ENCODE measurements at places on chromosomes 3 and 15. TPM values are rescaled to one million over a fixed set of nuclear protein-coding genes. Genes with fewer than 3 reads are reported as not detected.

- no peaks in the 10 kb centered on the region for H3K27me3 ChIP-seq
- H3K4me3 ChIP-seq: no peak overlapping the region
- no peaks in the 10 kb centered on the region for H3K36me3 ChIP-seq
These were observed 964.7 kb downstream of the ROBO2 start for GRCh38 chr3:78004571-78004970.

DNA sequence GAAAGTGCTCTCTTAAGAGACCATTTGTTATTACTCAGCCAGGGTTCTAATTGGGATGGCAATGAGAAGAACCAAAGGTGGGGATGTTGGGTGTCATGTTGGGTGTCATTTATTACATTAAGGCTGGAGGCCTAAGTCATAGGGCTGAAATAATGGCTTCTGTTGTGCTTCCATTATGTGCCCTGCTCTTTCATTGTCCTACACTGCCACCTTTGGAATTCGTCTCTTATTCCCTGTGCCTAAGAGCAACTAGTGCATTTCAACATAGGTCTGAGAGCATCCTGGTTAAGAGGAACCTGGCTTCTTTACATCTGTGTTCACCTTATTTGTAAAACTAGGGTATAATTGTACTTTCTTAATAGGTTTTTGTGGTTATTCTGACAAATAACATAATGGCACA lies 32.2 kb downstream of the RIOX2 start:
- peaks cover 18% of the 10 kb centered on the region for H3K36me3 ChIP-seq
- H3K4me3 ChIP-seq: no peak overlapping the region
- no peak for DNase-seq
- H3K27ac ChIP-seq: no peak overlapping the region
- no peaks in the 10 kb centered on the region for H3K27me3 ChIP-seq

The ACKR4 gene
- total RNA-seq: 0.10 TPM

The AHSG gene
- total RNA-seq: 1.2 TPM

DNA sequence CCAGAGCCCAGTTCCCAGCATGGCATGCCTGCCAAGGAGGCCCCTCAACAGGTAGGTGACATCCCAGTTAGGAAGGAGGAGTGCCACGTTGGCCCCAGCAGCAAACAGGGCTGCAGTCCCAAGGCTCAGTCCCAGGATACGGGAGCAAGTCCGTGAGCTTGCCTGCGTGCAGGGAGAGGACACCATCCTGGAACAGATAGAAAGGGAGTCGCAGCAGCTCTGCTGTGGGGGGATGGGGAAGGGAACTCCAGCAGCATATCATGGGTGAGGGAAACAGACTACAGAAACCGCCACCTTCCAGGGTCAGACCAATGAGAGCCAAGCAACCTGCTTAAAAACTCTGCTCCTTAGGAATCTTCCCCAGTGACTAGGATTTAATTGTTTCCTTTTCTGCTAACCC lies 9.4 kb upstream of the DYNLT2B start:
- no peaks in the 10 kb centered on the region for H3K36me3 ChIP-seq
- no peak overlapping the region for H3K4me3 ChIP-seq
- DNase-seq: no peak
- H3K4me1 ChIP-seq: no peaks in the 10 kb centered on the region
- H3K27me3 ChIP-seq: no peaks in the 10 kb centered on the region
- no peak overlapping the region for H3K27ac ChIP-seq

DNA sequence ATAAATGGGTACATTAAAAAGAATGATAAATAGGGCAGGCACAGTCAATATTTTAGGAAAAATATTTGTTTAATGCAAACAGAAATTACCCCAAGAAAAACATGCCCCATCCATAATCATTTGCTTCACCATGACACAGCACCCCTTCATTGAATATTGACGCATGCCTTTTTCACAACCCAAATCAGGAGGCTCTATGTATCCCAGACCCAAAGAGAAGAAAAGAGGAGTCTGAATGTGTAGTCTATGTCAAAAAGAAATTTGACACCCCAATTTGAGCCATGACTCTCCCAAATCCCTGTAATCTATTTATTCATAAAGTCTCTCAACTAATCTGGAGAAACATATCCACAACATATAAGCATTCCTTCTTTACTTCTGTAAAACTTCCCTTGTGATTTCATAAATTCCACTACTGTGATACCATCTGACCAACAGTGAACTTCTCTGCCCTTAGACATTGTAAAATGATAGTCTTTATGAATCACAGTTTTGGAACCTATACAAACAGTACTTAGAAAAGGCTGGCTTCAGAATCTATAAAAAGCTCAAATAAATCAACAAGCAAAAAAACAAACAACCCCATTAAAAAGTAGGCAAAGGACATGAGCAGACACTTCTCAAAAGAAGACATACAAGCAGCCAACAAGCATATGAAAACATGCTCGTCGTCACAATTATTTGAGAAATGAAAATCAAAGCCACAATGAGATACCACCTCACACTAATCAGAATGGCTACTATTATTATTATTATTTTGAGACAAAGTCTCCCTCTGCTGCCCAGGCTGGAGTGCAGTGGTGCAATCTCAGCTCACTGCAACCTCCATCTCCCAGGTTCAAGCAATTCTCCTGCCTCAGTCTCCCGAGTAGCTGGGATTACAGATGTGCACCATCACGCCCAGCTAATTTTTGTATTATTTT lies 53.4 kb upstream of the XRN1 start:
- H3K27ac ChIP-seq: no peak overlapping the region
- H3K27me3 ChIP-seq: no peaks in the 10 kb centered on the region
- no peak for DNase-seq
- no peaks in the 10 kb centered on the region for H3K4me1 ChIP-seq

DNA sequence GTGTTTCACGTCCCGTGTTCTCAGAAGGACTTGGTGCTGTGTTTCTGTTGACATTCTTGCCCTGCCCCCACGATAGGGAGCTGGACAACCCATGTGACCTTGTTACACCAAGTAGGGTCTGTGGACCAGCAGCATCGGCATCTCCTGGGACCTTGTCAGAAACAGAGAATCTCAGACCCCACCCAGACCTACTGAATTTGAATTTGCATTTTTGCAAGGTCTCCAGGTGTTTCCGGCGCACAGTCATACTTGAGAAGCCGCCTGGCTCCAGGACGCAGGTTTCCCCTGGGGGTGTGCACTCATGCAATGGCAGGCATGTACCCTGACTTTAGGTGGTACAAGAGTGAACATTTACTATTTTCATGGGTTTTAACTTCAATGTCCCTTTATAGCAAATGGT lies 117.9 kb downstream of the TLE3 start:
- peak; percentile 79 for DNase-seq
- no peaks in the 10 kb centered on the region for H3K27me3 ChIP-seq
- peaks cover 38% of the 10 kb centered on the region for H3K4me1 ChIP-seq
- H3K4me3 ChIP-seq: no peak overlapping the region
- H3K27ac ChIP-seq: peak overlapping the region; percentile 71

DNA sequence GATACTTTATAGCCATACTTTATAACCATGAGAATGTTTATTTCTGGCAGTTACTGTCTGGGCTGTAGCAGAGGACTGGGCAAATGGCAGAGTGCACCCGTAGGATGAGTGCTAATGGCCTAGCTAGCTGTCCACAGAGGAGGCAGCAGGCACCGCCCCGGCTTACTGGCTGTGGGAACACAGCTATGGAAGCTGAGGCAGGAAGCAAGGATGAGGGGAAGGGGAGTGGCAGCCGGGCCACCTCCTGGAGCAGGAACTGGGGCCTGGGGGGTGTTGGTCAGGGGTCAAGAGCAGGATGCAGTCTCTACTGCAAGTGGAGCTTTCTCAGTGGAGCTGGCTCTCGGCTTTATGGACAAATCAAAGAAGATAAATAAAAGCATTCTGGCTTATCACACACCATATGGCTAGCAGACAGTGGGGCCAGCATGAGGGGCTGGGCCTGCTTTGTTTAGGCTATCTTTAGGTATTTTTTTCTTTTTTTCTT lies 316.8 kb upstream of the CTDSPL start:
- H3K4me3 ChIP-seq: no peak overlapping the region
- no peak for DNase-seq
- no peaks in the 10 kb centered on the region for H3K36me3 ChIP-seq
- H3K4me1 ChIP-seq: no peaks in the 10 kb centered on the region
- H3K27ac ChIP-seq: no peak overlapping the region

GRCh38 chr15:62413786-62414185 lies 248.7 kb upstream of the C2CD4B start:
- H3K27me3 ChIP-seq: no peaks in the 10 kb centered on the region
- H3K4me3 ChIP-seq: no peak overlapping the region
- H3K27ac ChIP-seq: no peak overlapping the region
- no peaks in the 10 kb centered on the region for H3K36me3 ChIP-seq

The CLK3 gene
- 65.6 TPM for total RNA-seq

The GOLGA6B gene
- not detected for total RNA-seq

Data from GM12878 (cell line).